Stimulated activated CD4-positive, alpha-beta T cell treated with anti-CD3 and anti-CD28 coated beads, TNF-alpha, amount 100 ng/mL, for 48 hours (primary cell): ENCODE measurements at places on chromosomes 1 and 21.
A peak's percentile ranks its signal among the peaks of the same experiment; 100 is the strongest.

- no peak for DNase-seq
Observed at GRCh38 chr1:154316704-154317103, 4.2 kb upstream of the AQP10 start.

DNA sequence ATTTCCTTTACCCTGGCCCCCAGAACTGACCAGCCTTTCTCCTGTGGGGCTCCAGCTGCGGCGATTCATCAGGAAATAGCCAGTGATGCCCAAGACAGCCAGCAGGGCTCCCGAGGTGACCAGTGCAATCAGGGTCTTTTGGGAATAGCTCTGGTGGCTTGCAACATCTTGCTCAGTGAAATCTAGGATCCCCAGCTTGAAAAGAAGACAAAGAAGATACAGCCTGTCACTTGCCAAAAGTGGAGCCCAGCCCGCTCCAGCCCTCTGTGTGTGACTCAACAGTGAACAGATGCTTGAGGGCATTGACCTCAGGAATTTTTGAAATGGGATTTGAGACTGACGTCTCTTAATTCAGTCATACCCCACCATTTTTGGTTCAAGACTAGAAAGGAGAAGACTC lies 22.3 kb downstream of the CD34 start:
- no peak for DNase-seq

DNA sequence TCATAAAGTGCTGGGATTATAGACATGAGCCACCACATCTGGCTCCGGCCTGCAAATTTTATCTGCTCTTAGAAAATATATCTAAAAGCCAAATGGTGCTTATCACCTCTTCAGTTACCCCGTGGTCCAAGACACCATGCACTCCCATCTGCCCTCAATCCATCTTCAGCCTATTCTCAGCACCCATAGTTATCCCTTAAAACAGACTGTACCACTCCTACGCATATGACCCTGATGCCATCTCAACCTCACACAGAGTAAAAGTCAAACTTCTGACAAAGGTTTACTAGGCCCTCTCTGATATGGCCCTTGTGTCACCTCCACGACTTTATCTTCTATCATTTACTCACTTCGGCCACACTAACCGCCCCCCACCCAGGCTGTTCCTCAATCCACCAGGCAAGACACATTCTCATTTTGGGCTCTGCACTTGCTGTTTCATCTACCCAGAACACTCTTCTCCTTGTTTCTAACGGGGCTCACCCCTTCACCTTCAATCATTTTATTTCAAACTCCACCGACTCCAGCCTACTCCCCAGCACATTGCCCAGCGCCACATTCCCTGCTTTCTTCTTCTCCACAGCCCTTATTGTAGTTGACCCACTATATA lies 33.0 kb downstream of the USP48 start:
- no peak for DNase-seq

DNA sequence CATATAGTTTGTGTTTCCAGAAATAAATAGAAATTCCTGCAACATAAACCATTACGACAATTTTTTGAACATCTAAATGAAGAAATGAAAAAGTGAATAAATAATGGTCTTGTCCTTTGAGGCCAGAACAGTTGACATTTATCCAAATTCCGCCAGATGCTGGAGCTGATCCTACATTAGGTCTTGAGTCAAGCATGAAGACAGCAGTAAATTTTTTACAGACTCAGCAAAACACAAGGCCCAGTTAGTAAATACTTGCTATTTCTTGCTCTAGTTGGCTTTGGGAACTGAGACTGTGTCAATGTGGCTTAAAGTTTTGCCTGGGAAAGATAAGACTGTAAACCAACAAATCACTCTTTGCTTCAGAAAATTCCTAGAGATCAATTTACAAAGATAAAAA lies 540.1 kb upstream of the RGS18 start:
- no peak for DNase-seq

- no peak for DNase-seq
Observed at GRCh38 chr1:88502886-88503285, 181.2 kb upstream of the PKN2 start.

DNA sequence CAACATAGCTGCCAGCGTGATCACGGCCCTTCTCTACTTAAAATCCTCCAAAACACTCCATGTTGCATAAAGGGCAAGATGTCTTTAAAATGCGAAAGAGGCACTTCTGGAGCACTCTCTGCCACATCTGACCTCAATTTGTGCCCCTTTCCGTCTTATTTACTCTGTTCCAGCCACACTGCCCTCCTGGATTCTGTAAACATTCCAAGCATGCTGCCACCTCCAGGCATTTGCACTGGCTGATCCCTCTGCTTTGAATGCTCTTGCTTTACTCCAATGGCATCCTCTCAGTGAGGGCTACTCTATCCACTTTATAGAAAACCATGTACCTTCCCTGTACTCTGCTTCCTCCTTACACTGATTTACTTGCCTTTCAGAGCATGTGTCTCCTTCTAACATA lies 5.3 kb upstream of the RGS7 start:
- DNase-seq, result no peak

GRCh38 chr1:84960371-84960770 lies 36.5 kb downstream of the MCOLN2 start:
- no peak for DNase-seq

DNA sequence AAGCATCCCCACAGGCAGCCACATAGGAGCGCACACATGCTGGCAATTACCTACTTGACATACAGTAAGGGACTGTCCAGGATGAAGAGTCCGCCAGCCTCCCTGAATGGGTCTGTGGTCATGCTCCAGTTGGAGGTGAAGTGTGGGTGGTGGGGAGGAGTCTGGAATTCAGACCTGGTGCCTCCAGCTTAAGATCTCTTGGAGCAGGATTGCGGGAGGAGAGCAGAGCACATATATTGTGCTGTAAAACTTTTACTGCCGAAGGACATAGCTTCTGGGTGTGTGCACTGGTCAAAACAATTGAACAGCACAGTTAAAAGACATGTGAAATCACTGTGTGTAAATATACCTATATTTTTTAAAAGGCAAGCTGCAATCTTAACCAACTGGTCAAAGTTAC lies 17.9 kb downstream of the STK40 start:
- no peak for DNase-seq

DNA sequence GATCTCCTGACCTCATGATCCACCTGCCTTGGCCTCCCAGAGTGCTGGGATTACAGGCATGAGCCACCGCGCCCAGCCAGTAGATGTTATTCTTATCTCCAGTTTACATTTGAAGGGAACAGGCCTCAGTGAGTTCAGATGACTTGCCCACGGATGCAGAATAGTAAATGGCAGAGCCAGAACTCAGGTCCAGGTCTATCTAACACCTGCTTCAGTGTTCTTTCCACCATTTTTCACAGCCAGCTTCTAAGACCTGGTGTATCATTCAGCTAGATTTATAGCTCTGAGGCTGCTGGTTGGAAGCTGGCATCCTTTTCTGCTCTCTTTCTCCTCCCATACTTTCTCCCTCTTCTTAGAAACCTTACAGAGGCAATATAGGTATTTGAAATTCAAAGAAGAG lies 10.8 kb downstream of the FABP3 start:
- DNase-seq, result no peak

- no peak for DNase-seq
Observed at GRCh38 chr1:74731399-74732052, 1.3 kb downstream of the CRYZ start.

GRCh38 chr1:216153130-216153529 lies 270.1 kb downstream of the USH2A start:
- no peak for DNase-seq

- no peak for DNase-seq
Observed at GRCh38 chr1:62725255-62725654, 37.1 kb upstream of the DOCK7 start.

DNA sequence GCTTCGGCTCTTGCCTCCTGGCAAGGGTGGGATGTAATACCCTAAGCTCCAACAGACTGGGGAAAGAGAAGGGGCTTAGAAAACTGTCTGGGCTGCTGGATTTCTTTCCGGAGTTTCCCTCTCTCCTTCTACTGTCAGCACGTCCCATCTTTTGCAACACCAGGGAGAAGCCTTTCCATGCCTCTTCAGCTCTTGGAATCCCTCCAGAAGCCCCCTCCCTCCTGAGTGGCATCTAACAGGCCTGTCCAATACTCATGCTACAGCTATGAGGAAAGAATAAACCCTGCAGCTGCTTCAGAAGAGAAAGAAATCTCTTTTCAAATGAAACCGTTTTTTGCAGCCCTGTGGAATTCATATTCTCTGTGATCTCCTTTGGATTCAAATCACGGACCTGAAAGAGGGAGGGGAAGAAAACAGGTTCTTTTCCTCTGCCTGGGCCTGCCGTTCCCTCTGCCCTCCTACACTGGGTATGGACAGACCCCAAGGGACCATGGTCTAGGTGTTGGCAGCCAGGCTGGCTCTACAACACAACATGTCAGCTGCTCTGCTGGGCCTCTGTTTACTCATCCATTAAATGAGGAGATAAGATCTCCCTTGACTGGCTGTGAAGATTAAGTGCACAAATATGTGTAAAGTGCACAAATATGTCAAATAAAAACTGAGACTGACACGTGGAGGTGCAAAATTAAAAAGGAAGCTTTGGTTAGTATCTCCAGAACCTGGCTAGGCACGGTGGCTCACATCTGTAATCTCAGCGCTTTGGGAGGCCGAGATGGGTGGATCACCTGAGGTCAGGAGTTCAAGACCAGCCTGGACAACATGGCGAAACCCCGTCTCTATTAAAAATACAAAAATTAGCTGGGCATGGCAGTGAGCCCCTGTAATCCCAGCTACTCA lies 6.0 kb upstream of the CAPN2 start:
- DNase-seq, result no peak

DNA sequence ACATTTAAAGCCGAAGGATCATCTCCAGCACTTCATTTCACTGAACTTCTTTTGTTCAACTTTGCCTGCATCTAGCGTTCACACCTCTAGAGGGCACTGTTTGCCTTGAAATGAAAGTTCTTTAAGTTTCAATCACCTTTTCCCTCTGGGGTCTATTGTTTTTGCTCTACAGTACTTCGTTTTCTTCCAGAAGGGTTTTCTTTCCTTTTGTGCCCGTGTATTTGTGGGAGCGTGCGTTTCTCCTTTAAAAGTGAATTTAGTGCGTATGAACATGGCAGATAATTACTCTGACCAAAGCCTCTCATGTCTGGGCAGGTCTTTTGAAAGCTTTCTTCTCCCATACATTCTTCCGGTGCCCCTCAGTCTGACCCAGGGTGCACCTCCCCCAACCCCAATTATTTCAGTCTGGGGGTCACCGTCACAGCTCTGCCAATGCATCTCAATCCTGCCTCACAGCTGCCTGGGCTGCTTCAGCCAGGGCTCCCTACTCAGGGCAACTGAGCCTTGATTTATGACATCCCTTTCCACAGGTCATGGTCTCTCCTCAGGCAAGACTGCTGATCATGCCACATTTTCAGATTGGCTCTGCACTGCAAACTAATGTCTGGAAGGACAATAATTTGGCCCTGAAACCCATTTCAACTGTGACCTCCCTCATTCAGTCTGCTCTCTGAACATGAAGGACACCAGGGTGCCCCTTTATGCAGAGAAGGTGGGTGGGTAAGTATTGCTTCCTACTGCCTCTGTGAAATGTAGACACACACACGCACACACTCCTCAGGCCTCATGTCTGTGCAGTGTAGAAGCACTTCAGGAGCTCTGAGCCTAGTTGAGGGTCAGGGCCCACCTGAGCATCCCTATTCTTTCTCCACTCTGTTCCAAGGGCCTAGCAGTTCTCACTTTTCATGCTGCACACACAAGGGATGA lies 88.6 kb downstream of the NUF2 start:
- peak; percentile 21 for DNase-seq

- DNase-seq, result no peak
Observed at GRCh38 chr1:91099746-91100621, 78.1 kb upstream of the ZNF644 start.

GRCh38 chr1:90317628-90318027 lies 322.7 kb downstream of the ZNF326 start:
- no peak for DNase-seq
